NCI-H446 (cell line): ENCODE measurements at places on chromosomes 12 and 14.

GRCh38 chr12:77724367-77724957, 106.2 kb upstream of the NAV3 start:
- peak; percentile 46 for DNase-seq

DNA sequence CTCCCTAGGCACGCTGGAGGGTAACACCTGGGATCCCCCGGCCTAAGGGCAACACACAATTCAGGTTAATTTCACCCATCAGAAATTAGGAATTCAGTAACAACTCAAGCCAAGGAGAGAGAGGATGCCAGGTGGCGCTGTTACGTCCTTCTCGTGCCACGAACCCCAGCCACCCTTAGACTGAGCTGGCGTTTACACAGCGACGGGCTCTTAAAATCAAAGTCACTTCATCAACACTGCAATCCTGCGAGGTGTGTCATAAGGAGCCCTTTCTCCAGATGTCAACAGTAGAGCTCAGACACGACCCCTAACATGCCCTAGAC, 110.6 kb upstream of the TMEM132D start:
- DNase-seq = no peak

GRCh38 chr14:44732144-44732543, 225.1 kb upstream of the FSCB start:
- peak; percentile 45 for DNase-seq

DNA sequence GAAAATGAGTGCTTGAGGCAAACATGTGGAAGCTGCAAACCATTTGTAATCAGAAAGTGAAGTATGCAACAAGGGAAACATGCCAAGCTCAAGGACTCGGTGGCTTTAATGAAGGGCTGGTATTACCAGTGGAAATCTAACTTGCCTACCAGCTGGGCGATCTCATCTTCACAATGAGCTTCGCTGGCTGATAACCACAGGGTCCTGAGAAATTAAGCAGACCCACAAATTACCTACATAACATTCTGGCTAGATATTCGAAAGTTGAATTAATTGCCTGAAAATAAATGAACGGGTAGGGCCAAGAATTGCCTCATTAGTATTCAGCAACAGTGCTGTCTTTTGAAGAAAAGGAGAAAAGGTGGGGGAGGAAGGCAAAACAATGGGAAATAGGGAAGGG, 439.4 kb downstream of the PDZRN4 start:
- DNase-seq = no peak

DNA sequence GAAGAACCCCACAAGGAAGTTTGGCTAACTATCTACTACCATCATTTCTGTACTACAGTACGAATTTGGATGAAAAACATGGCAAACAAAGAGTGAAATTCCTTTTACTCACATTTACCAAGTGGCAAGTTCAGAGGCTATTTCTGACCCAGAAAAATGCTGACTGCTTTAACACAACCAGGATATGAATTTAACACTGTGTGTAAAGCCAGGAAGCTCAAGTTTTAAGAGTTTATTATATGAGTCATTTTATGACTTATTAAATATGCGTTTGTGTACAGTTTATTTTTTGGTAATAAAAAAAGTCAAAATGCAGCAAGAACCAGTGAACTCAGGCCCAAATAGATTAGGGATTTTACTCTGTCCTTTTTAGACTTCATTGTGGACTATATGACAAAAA, 58.4 kb upstream of the STAC3 start:
- no peak for DNase-seq

DNA sequence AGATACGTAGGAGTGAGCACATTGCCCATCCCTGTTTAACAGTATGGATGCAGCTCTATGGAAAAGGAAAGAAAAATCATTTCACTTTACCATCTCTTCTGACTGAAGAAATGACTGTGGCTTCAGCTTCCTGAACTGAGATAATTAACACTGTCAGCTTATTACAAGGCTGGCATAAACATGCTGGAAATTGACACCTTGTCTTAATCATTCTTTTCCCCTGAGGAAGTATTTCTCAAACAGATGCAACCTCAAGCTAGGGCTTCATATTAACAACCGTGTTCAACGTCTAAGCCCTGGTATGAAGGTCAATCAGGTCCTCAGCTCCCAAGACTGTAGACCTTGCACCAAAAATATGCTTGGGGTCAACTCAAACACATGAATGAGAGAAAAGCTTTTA, 25.0 kb downstream of the RERG start:
- DNase-seq = no peak

- no peak for DNase-seq
Measured at GRCh38 chr12:9615420-9616136, 7.9 kb upstream of the KLRB1 start.
